ENCODE measurements at places on chromosomes 16 and 17.

- peak; percentile 71 for DNase-seq
Observed at GRCh38 chr17:58710948-58711552, 18.6 kb downstream of the RAD51C start.

DNA sequence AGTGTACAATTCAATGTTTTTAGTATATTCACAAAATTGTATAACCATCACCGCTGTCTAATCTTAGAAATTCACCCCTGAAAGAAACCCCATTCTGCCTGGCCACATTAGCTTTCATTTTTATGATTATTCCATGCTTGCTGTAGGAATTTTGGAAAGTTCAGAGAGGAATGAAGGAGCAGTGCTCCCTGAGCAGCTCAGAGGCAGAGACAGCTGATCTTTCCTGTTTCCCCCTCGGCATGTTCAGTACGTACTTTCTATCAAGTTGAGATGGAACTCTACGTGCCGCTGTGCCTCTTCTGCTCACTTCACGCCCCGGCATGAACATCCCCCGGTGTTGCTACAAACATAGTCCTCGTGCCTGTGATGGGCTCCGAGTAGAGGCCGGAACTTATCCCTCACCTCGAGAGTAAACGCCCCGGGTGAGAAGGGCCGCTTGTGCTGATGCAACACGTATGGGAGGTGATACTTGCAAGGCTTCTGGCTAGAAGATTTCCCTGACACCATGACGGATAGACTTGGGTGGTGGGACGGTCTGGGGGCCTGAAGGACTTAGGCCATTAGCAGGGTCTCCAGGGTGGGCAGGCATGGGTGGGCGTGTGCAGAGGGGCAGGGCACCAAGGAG lies 79.2 kb upstream of the CIBAR2 start:
- DNase-seq = no peak

DNA sequence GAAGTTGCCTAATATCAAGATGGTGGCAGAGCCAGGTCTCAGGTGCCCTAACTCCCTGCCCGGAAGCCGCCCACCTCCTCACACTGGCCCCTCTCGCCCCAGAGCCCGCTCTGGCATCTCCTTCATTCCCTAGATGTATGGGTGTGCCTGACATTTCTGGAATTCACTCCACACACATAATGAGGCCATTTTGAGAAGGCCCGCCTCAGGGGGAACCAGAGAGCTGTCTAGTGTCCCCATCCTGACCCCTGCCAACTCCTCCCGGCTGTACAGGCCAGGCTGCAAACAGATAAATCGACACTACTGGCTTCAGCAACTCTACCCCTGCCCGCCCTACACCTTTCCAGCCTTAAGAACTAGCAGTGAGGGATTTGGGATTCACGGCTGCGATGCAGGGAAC lies 7.7 kb downstream of the WNT3 start:
- DNase-seq = no peak

GRCh38 chr16:57279780-57280638 lies 4.5 kb downstream of the PLLP start:
- DNase-seq = no peak

GRCh38 chr16:49693445-49693844 lies 162.5 kb downstream of the ZNF423 start:
- DNase-seq = no peak

DNA sequence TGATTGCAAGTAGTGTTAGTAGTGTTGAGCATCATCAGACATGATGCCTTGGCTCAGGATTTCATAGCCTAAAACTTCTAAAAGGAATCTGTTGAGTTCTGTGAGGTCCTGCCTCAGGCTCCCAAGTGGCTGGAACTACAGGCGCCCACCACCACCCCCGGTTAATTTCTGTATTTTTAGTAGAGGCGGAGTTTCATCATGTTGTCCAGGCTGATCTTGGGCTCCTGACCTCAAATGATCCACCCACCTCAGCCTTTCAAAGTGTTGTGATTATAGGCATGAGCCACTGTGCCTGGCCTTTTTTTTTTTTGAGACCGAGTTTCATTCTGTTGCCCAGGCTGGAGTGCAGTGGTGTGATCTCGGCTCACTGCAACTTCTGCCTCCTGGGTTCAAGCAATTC lies 5.7 kb downstream of the PSMD11 start:
- no peak for DNase-seq

GRCh38 chr17:1087381-1088241 lies 90.7 kb downstream of the TIMM22 start:
- no peak for DNase-seq

- no peak for DNase-seq
Observed at GRCh38 chr17:13593021-13593751, 8.5 kb downstream of the HS3ST3A1 start.

DNA sequence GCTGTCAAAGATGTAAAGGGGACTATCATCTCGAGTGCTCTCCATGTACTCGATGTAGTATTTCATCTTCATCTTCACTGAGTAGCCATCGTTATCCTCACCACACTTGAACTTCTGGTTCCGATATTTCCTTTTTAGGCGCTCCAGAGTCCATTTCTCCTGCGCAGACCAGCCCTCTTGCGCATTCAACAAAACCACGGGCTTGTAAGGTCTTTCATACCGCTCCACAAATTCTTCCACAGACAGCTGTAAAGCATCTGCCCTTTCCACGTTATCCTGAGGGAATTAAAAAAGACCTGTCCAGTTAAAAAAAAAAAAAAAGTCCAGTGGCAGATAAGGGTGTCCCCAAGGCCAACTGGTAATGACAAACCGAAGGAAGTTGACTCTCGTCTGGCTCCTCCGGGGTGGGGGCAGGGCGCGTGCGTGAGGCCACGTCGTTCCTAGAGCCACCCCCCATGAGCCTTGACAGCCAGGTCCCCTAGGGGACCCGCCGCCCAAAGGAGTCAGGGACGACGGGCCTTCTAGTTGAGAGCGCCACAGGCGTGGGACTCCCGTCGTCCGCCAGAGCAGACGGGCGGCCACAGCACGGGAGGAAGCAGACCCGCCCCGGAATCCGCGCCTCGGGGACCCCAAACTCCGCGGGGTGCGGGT lies 701 bp downstream of the JMJD6 start:
- no peak for DNase-seq

GRCh38 chr16:86444661-86445060 lies 65.7 kb upstream of the FOXF1 start:
- DNase-seq = no peak

- DNase-seq = no peak
Observed at GRCh38 chr16:50830698-50831097, 88.8 kb downstream of the CYLD start.

DNA sequence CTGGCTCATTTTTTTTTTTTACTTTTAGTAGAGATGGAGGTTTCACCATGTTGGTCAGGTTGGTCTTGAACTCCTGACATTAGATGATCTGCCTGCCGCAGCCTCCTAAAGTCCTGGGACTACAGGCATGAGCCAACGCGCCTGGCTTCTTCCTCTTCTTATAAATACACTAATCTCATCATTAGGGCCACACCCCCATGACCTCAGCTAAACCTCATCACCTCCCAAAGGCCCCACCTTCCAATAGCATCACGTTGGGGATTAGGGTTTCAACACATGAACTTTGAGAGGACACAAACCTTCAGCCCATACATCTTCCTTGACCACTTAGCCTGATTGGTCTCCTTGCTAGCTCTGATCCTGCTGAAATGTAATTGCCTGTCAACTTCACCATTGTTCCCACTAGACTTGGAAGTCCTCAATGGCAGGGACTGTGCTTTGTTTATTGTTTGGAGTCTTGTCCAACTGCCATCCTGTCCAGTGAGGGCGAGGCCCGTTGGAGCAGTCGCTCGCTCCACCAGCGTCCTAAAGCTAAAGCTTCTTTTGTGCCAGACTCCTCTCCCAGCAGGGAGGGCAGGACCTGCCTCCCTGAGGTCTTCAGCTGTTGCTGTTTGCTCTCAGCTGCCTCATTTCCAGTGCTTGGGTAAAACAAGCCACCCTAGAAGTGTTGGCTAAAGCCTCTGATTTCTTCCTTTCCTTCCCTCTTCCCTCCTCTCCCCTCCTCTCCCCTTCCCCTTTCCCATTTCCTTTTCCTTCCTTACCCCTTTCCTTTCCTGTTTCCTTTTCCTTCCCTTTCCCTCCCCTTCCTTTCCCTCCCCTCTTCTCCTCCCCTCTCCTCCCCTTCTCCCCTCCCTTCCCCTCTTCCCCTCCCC lies 85.3 kb downstream of the HAPSTR1 start:
- DNase-seq = no peak

GRCh38 chr16:892536-893255 lies 78.1 kb downstream of the LMF1 start:
- DNase-seq = no peak

- no peak for DNase-seq
Observed at GRCh38 chr17:1890758-1891450, 61.1 kb downstream of the RPA1 start.

DNA sequence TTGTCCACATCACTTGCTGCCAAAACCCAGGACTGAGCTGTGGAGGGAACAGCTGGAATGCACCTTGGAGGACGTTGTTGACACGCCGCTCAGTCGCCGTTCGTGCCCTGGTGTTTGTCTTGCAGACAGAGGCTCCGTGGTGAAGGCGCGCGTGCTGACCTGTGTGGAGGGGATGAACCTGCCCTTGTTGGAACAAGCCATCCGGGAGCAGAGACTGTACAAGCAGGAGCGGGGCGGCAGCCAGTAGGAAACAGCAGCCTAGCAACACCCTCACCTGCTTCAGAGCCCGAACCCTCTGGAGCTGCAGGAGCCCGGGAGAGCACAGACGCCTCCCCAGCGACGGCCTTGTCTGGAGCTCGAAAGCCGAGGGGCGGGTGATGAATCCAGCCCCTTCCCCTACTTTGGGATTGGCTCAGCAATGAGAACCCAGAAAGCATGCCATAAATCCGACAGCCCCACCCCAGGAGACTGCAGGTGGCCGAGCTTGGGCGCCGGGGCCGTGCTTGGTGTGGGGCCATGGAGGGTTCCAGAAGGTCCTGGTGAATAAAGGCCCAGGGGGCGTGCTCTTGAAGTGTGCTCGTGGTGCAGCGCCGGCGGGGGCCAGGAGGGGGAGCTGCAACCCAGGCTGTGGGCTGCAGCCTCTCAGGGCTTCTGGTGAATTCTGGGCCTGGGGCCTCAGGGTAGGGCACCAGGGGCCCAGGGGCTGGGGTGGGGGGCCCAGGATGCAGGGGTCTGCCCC lies 470 bp upstream of the CDK3 start:
- DNase-seq = peak; percentile 39

DNA sequence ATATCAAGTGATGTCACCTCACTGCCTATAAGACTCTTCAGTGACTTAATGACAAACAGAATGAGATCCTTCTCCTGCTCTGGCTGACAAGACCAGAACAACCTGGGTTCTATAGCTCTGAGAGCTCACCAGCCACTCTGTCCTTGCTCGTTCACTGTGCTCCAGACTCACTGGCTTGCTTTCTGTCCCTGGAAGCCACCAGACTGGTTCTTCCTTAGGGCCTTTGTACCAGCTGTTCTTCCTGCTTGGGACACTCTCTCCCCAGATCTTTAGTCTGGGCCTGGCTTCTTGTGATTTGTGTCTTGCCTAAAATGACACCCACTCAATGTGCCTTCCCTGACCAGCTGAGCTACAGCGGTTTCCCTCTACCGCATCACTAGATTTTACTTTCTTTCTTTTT lies 76.1 kb downstream of the FTO start:
- DNase-seq = no peak

Data from fibroblast of mammary gland (primary cell).